ENCODE measurements at places on chromosomes 6 and 20.

GRCh38 chr20:6829510-6830116 lies 62.1 kb downstream of the BMP2 start:
- DNase-seq: no peak

- no peak for DNase-seq
Measured at GRCh38 chr6:34511915-34512737, 44.0 kb downstream of the SPDEF start.

DNA sequence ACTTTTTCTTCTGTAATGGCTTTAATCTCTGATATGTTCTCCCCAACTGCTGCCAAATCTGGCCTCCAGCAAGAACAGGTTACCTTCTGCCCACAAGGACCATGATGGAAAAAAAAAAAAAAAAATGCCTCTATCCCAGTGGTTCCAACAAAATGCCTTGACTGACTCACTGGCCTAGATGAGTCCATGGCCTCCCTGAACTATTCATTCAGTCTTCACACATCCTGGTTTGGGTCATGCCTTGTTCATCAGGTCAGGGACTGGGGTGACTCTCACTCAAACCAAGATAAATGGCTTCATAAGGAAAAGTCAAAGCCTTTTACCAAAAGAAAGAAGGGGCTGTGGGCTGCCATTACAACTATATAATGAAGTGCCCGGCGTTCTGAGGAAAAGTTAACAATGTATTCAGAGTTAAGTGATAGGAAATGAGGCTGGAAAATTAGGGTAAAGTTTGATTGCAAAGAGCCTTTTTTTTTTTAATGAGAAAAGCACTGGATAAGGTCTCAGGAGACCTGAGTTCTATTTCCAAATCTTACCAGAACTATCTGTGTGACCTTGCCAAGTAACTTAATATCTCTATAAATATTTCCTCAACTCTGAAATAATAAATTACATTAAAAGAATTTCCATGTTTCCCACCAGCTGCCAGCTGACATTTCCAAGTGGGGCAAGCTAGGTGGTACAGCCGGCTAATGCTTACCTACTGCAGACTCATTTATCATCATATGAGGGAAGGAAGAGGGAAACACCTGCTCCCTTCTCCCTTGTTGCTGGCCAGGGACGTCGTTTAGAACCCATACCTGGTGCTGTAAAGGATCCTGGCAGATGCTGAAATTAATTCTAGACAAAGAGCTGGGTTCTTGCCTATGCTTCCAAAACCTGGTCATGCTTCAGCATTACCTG lies 380.0 kb upstream of the MARCKS start:
- DNase-seq: no peak

DNA sequence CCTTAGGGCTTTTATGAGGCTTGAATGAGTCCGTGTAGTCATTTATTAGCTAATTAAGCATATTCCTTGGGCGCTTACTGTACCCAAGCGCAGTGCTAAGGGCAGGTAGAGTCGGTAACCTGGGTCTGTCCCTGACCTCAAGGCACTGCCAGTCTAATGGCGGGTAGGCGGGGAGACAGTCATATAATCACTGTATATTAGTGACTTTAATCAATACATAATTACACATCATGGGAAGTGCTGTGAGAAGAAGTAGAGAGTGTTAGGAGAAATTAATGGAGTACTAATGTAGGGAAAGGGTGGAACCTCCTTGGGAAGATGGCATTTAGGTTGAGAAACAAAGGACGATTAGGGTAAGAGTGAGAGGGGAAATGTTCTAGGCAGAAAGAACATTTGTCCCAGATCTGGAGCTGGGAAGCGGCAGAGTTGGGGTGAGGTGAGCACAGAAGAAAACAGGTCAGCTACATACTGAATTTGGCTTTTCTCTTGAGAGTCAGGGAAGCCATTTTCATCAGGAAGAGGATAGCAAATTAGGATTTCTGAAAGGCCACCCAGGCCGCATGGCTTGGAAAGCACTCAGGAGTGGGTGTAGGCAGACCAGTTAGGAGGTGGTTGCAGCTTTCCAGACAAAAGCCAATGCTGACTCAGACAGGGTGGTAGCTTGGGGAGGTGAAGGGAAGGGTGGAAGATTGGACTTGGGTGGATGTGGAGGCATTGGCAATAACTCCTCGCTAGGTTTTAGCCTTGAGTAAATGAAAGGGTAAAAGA lies 954 bp upstream of the BLCAP start:
- DNase-seq: no peak

DNA sequence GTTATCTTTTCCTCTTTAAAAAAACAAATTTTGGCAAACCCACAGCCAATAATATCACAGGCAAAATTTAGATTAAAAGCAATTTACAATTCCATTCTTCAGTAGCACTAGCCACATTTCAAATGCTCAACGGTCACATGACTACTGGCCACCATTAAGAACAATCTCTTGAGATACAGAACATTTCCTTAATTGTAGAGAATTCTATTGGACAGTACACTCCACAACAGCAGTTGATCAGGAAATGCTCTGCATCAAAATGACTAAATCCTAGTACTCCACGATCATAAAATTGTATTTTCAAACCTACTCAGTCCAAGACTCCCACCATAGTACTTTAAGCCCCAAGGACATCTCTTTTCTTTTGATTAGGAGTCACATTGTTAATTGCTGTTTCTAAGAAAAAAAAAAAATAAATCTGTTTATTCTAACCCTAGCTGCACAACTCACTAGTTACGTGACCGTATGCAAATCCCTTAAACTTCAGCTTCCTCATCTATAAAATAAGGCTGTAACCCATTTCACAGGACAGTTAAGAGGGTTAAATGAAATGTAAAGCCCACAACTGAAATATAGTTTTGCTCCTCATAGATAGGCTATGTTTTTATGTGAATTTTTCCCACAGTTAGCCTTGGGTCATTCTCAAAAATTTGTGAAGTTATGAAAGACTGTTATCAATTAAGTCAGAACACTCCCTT lies 9.8 kb downstream of the C6orf62 start:
- DNase-seq: no peak

GRCh38 chr6:163189609-163190008 lies 224.9 kb upstream of the QKI start:
- no peak for DNase-seq

DNA sequence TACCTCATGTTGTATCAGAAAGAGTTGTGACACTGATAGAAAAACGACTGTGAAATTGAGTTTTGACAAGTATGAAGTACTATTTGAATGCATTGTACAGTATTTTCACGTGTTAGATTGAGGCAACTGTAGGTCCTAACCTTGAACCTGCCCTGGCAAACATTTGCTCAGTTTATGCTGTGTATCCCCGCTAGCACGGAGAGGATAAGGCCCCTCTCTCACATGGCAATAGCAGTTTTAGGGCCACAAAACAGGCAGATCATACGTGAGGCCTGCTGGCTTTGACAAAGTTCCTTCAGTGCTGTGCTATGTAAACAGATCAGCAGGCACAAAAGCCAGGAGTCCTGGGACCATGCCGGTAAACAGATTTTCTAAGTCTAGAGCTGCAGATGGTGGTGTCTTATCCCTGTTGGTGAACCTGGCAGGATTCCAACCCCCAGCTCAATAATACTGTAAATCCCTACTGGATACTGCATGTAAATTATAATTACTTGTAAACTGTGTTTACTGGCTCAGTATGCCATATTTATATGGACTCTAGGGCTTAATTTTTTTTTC lies 23.8 kb upstream of the FAM217A start:
- DNase-seq: no peak
